ENCODE measurements at places on chromosomes 4 and X.

DNA sequence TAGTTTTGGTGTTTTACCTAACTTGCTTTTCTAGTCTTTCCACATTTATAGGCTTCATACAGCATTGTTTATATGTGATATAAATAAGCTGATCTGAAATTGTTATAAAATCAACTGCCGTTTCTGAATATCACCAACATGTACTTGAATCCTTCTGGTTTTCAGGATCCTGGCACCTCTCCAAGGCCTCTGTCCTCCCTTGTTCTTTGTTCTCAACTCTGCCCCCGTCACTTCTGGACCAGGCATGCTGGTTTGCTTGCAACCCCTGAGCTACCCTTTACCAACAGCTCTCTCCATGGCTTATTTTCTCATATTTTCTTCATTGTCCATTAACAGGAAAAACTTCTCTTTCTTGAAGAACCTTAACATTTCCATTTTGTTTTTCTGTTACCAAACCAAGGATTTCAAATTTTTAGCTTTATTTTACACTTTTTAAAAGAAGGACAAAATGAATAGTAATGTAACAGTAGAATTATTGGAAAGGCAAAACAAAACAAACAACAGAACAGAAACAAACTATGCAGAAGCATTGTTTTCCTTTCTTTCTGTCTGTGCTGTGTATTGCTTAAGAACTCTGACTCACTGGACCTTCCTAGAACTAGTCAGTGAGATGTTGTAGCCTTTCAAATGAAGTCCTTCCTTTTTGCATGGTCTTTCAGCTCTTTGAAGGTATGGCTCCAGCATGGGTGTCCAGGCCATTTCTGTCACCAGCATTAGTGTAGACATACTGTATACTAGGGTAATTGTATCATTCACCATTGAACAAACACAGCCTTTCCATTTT, 44.8 kb downstream of the BANK1 start:
- peak; percentile 79 for DNase-seq

DNA sequence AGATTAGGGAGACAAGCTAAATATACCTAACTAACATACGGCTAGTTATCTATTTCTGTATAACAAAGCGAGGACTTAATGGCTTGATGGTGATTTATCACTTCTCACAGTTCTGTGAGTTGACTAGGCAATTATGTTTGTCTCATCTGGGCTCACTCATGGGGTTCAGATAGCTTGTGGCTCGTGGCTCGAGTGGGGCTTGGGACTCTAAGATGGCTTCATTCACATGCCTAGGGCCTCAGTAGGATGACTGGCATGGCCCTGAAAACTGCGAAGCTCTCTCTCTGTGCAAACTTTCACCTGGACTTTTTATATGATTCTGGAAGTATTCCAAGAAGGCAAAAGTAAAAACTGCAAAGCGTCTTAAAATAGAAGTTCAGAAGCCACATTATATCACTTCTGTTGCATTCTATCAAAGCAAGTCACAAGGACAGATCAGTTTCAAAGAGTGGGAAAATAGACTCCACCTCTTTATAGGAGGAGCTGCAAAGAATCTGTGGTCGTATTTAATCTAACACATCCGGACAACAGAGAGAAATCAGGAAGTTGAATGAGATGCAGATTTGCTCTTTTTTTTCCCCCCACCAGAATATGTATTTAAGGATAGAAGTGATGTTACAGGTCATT, 491.2 kb downstream of the INPP4B start:
- DNase-seq: no peak

DNA sequence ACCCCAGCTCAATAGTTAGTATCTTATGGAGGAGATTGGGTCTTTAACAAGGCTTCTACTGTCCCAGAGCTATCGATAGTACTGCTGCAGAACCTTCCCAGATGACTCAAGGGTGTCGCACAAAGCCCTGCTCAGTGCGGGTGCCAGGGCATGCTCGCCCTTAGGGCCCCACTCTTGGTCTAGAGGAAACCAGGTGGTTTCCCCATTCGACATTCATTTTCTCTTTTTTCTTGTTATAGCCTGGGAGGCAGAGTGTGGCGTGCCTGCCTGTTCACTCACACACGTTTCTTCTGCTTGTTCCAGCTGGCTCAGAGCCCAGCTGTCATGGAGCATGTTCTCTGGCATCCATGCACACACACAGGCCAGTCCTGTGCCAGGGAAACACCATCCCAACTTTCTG, 144.5 kb downstream of the SMIM20 start:
- no peak for DNase-seq

- no peak for DNase-seq
Measured at GRCh38 chrX:69077895-69078455, 87.3 kb downstream of the PJA1 start.

DNA sequence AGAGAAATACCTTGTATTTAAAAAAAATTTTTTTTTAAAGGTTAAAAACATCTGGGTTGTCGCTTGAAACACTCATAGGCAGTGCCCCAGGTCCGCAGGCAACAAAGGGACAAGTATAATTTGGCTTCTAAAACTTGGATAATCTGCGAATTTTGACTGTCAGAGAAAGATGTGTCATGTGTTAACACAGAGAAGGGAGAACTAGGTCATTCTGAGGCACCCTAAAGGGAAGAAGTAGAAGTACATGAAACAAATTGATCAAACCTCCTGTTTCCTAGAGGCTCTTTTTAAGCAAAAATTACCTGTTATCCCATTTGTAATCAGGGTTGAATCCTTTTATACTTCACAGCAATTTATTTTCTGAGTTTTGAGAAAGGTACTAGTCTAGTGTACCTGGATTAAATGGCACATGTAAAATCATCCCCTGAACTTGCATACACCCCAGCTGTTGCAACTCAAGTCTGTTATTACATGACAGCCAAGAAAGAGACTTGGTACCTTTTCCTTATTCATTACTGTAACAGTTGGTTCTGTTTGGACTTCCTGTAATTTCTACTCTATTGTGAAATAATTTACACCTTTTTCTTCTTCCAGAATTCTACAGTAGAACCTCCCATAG, 1.7 kb downstream of the SRD5A3 start:
- no peak for DNase-seq

DNA sequence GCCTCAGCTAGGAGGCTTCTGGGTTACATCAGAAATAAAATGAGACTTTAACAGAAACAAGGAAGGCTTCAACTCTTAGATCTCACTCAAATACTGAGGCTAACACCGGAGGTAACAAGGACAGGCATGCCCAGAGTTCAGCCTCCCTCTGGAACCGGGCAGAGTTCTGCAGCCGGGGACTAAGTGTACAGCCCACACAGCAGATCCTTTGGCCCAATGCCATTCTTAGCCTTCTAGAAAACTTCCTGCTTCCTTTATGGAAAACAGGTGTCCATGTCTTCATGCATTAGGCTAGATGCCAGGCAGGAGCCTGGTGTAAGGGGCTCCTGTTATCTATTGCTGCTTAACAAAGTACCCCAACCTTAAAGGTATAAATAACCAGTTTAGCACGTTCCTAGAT, 369.7 kb downstream of the BCOR start:
- no peak for DNase-seq

DNA sequence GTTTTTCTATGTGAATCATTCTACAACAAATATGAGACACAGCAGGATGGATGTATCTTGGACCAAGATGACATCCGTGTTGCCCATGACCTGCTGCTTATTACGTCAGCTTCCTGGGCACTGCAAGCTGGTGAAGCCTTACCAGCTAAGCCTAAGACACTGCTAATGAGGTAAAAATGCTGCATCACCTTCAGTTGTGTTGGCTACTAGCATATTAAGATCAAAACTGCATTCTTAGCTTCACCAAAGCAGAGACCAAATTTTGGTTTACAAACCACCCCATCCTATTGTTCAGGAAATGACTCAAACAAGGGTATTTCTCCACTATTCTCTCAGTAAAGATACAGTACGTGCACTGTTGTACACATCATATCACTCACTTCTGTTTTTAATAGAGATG, 50.3 kb downstream of the MAML3 start:
- peak; percentile 62 for DNase-seq

GRCh38 chr4:60857130-60857753, 342.9 kb upstream of the ADGRL3 start:
- DNase-seq: no peak

DNA sequence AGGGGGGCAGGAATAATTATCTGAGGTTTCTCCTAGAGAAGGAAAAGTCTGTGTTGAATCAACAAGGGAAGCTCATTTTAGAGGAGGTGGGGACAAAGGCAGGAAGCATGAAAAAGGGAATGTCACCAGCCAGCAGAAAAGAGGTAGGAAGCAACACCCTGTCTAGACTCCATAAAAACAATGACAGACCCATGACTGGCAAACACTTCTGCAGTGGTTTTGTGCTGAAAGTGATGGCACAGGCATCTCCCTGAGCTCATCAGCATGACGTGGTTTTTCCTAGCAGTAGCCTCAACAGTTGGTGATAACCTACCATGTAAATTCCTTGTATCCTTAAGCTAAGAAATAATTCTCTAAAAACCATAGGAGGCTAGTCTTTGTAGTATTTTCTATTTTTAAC, 110.7 kb upstream of the GALNT7 start:
- DNase-seq: no peak

DNA sequence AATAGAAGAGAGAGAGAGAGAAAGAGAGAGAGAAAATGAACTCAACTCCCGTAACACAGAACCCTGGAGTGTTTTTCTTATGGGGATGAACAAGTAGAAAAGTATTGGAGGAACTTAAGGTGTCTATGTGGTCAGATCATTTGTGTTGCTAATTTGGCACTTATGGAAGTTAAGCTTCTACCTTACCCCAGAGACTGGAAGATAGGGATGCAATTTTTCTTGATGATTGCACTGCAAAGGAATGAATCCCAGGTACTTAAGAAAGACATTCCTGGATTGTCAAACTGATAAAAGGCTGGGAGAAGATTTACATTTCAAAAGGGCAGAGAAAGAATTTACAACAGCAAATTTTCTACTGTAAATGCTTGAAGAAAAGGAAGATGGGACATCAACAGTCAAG, 57.2 kb downstream of the MAP9 start:
- DNase-seq: no peak

DNA sequence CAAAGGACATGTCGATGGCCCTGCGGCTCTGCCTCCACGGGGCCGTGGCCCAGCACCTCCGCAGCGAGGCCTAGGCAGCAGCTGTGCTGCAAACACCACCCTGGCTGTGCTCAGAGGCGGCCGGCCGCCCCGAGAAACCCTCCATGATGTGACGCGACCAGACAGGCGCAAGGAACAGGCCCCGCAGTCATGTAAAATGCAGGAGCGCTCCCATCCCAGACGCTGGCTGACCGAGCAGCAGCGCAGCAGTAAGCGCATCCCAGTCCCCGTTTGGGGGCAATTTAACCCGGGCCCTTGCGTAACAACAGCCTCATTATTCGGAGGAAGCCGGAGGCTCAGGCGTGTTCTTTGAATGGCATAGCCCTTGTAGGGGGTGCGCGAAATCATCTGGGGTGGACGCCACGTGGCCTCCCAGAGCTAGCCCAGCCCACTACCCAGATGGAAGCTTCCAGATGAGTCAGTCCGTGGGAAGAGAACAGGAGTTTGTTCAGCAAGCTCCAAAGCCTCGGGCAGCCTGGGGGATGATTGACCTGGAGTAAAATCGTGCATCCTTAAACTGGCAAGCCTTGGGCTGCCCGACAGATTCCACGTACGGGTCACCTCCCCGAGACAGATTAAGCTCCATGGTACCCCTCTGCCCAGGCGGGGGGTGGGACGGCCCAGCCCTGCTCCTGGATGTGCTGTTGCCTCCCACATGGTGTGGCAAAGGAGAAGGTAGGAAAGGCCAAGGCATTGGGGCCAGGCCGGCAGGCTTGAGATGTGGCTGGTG, 124.0 kb downstream of the HMX1 start:
- DNase-seq: no peak

DNA sequence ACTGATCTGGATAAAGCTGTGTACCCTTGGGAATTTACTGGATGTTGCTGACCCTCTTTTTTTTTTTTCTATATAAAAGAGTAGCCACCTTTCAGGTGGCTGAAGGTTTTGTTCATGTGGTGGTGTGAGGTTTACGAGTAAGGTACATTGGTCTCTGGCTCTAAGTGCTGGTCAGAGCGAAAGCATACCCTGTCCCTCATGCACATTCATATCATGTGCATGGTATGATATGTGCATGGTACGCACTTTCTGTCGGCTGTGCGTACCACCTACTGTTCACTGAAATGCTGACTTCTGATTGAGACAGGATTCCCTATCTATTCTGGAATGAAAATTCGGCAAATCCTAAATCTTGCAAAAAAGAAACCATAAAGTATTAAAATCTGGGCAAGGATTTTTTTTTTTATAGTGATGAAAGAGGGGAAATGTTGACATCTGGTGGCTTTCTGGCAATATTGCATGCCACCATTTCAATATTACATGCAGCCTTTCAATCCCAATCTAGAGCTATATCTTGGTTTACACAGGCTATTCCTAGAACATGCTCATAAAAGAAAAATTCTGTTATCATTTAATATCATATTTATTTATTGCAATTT, 32.8 kb downstream of the FAM149A start:
- DNase-seq: no peak

- no peak for DNase-seq
Measured at GRCh38 chr4:17153572-17153971, 255.1 kb upstream of the LDB2 start.

DNA sequence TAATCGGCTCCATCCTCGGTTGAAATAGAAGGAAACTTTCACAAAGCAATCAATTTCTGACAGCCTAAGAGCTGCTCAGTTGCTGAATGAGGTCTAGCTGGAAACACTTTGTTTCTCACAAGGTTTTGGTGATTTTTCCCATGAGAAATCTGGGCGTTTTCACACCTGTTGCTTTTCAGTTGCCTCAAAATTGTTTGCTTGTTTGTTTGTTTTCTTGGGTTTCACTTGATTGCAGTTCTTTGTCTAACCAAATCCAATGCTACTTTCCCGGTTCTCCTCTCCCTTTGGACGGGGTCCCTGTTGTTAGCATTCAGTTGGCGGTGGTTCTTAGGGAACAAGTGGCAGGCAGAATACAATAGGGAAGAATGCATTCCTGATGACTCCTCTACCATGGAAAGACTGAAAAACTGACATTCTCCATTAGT, 135.5 kb downstream of the PALLD start:
- no peak for DNase-seq

DNA sequence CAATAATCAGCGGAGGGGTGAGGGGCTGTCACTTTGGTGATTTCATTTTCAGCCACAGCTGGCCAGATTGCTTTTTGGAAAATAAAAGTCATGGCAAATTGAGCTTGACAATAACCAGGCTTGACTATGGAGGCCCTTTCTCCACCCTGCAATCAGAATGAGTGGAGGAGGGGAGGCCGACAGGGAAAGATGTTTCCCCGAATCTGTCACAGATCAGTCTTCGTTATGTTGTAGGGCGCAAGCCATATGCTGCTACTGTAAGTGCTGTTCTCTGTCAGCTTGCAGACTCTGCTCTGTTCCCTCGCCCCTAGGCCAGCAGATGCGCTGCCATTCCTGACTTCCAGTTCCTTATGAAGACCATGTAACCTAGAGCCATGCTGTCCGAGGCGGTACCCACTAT, 114.1 kb downstream of the MGST2 start:
- DNase-seq: no peak

- peak; percentile 98 for DNase-seq
Measured at GRCh38 chr4:7828011-7828720, 111.5 kb downstream of the AFAP1 start.

Measured in smooth muscle cell of the brain vasculature (primary cell).